ENCODE measurements at places on chromosomes 1 and 21. TPM values are rescaled to one million over a fixed set of nuclear protein-coding genes. Genes with fewer than 3 reads are reported as not detected.

- no peak for DNase-seq
Observed at GRCh38 chr1:212982430-212983152, 32.2 kb downstream of the VASH2 start.

DNA sequence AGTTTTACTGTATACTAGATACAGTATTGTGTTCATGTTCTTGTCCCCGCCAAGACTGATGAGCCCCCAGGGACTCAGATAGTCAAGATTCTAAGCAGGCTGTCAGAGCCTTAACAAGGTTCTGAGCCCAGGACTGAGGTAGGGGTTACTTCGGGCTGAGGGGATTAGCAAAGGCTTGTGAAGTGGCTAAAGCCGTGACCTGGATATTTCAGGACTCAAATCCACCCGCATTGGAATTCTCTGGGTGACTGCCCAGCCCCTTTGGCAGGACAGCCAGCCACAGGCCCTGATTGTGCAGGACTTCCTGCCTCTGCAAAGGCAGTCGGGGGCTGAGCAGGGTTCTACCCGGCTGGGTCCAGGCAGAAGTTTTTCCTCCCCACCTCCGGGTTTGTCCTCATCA, at the start of gene PLA2G5:
Gene PLA2G5, plus strand, starts transcription at position 321 of the 400 bp plus-strand sequence. CDS start 14,637 bp downstream, outside the sequence.
- DNase-seq: peak; percentile 24

- no peak for DNase-seq
Observed at GRCh38 chr1:45629035-45629434, 5.2 kb upstream of the CCDC17 start.

DNA sequence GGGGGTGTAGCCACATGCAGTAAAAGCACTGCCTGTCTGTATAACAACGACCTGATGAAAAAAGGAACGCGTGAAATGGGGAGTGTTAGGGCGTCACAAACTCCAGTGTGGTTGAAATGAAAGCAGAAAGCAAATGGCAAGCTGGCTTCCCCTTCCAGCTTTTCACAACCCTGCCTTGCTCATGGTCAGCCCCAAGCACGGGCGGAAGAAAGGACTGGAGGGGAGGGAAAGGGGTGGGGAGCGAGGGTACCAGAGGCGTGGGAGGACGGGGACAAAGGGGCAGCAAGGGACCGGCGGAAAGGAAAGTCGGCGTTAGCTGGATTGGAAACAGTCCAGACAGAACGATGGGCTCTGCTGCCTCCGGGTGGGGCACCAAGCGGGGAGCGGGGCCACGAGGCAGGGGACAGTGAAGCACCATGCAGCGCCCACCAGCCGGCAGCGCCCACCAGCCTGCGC, 9.6 kb downstream of the VPS26C start:
- DNase-seq: peak; percentile 56

Gene CGN
- total RNA-seq: not detected

GRCh38 chr1:18743233-18743632, 112.6 kb downstream of the PAX7 start:
- no peak for DNase-seq

DNA sequence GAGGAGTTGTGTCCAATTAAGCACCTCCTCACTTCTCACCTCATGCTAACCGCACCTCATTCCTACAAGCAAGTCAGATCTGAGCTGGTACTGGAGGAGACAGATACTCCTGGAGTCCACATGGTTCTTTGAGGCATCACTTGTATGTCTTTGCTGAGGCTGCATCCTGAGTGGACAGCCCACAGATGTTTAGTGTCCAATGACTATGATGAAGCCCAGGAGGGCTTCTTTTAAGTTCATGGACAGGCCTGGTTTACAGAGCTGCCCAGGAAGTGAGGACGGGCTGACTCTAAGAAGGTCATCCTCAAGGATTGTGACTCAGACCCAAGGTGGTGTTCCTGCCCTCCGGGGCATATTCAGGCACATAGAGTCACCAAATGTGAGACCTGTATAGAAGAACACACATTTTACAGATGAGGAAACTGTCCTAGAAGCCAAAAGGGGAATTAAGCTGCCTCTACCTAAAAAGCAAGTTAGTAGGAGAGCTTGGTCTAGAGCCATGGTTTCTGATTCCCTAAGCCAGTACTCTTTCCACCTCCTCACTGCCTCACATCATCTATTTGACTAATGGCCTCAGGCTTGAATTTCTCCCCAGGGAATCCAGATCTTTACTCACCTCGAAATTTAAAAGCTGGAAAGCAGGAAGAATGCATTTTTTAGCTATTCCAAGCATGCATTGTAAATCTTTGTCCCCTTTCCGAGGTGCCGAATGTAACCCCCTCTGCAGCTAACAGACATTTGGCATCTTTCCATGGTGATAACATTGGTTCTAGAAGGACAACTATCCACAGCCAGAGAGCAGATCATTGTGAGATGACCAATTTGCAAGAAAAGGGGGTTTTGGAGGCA, 228.1 kb downstream of the OMA1 start:
- DNase-seq: no peak

DNA sequence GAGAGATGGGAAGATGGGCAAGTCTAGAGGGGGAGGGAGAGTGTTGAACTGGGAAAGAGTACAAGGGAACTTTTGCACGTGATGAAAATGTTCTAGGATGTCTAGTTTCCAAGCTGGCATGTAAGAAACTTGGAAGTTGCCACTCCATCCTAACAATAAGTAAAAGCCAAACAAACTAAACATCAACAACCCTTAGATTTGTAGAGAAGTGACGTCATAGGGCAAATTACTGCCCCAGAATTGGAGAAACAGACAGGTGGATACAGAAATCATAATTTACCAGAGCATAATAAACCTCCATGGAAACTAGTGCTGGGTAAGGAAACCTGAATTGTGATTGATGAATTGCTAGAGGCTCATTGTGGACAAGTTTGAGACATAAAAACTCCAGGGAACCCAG, 14.7 kb upstream of the ZBTB40 start:
- DNase-seq: no peak

DNA sequence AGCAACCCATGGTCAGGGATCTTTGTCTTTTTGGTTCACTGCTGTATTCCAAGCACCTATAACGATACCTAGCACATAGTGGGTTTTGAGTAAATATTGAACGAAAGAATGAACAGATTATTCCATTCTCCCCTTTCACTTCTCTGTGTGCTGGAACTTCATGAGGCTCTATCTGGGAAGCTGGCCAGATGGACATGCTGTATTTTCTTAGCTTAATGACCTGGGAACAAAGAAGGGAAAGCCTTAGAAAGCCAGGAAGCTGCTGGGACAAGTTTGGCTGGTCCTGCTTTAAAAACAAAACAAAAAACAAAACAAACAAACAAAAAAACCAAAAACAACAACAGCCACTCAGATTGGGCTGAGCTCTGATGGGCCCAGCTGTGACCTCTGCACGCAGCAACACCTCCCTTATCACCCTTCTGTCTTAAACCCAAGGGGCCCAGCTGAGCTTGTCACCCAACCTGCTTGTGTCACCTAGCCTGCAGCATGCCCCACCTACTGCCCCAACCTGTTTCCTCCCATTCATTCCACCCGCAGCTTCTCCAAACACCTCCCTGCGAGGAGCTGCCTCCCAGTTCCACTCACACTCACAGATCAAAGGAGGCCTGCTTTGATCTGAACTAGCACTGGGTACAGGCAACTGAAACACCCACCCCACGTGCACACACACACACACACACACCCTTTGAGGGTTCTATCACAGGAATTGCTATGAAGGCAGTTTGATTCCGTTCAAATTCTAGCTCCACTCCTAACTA, 37.1 kb downstream of the SLC30A1 start:
- DNase-seq: peak; percentile 14

DNA sequence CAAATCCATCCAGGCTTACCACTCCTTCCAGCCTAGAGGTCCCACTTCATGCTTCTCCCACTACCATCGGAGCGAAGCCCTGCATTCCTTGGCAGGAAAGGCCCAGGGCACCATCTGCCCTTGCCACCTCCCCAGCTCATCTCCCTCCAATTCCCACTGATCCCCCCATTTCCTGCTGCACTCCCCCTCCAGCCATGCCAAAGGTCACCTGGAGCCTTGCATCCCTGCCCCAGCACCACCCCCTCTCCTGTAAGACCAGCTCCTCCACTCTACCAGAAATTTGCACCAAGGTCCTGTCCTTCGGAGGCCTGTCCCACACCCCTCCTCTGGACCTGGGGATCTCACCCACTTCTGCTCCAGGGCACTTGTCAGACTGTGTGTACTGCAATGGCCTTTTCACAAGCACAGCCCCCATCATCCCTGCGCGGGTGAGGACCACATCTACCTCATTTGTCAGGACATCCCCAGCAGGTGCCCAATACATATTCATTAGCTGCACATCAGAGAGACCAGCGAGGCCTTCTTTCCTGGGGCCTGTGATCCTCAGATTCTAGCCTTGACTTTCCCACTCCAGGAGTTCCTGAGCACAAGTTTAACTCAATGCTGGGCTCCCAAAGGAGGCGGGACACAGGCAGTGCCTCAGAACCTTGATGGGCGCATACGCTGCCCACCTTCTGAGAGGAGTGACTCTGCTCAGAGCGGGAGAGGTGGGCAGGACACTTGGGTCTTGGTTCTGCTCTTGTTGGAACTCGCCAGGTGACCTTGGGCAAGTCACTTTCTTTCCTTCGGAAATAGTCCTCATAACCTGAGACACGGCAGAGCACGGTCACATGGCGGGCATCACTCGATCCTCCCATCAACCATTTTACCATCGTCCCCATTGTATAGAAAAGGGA, 49.9 kb upstream of the EDN2 start:
- DNase-seq: no peak

Gene TMEM269
- total RNA-seq: under 0.01 TPM

DNA sequence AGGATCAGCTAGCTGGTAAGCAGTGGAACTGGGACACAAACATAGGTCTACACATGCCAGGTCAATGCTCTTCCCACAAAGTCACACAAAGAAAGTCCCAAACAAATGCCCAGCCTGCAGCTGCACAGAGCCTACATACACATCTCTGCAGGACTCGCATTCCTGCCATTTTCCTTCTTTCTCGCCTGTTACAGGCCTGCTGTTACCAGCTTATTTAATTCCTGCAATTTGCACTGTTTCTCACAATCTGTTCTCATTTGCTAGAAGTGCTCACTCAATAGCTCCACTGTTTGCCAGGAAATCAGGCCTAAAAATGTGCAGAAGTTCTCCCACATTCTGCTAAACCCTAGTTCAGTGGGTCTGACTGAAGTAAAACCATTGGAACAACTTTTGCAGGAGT, 362.6 kb upstream of the C1orf87 start:
- no peak for DNase-seq

Gene GLIS1
- 0.43 TPM for total RNA-seq

GRCh38 chr1:4837752-4838151, 183.3 kb downstream of the AJAP1 start:
- no peak for DNase-seq

Gene ENO1
- 1,401 TPM for total RNA-seq

DNA sequence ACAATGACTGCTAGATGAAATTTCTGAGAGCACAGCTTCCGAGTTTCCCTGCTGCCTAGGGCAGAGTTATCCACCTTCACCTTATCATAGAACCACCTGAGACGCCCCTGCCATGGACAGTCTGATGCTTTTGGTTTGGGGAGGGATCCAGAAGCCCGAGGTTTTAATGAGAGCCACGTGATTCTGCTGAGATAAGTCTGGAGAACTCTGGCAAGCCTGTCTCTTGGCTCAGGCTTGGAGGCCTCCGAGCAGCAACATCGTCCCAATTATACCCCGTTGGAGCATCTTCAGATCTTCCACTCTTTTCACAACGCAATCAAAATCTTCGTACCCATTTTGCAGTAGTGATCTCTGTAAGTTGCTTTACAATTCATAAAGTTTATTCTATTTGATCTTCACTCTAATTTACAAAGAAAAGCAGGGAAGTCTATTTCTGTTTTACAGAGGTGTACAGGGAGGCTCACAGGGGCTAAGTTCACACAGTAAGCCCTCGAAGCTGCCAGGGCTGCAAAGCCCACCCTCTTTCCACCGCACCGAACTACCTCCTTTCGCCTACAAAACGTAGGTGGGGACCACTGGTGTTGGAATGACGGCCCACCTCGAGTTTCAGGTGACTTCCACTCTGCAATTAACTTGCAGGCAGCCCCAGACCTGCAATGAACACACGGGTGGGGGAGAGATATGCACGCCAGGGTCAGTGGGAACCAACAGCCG, 513 bp upstream of the HHAT start:
- no peak for DNase-seq

Gene GRIK1
- total RNA-seq: under 0.01 TPM

DNA sequence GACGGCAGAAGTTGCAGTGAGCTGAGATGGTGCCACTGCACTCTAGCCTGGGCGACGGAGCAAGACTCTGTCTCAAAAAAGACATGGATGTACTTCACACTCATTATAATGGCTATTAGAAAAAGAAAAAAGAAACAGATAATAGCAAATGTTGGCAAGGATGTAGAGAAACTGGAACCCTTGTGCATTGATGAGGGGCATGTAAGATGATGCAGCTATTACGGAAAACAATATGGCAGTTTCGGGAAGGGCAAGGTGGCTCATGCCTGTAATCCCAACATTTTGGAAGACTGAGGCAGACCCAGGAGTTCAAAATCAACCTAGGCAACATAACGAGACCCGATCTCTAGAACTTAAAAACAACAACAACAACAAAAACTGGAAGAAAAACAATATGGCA, 22.3 kb downstream of the TRIT1 start:
- DNase-seq: no peak

GRCh38 chr1:27322569-27323240, 742 bp downstream of the TMEM222 start:
- DNase-seq: no peak

- DNase-seq: no peak
Observed at GRCh38 chr21:25994758-25995163, 175.8 kb downstream of the APP start.

Gene OPRD1
- total RNA-seq: not detected

Gene OR2T29
- not detected for total RNA-seq

Gene GREM2
- total RNA-seq: 1.3 TPM

GRCh38 chr1:158113759-158114127, 67.0 kb upstream of the CD1D start:
- no peak for DNase-seq

DNA sequence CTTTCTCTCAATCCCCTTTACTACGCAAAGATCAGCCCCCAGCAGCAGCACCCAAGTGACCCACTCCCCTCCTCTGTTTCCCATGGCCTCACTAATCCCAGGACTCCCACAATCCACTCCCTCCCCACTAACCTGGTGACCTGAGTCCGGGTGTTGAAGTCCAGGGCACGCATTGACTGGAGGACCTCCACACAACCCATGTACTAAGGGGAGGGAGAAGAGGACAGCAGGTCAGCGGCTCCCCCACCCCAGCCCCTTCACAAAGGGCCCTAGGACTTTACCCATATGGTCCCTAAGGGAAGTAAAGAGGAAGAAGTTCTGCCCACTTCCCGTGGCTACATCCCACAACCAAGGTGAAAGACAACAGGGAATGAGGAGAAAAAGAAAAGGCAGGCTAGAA, 1.3 kb downstream of the SHC1 start:
- no peak for DNase-seq

- DNase-seq: no peak
Observed at GRCh38 chr1:8910331-8910730, 31.8 kb upstream of the ENO1 start.

DNA sequence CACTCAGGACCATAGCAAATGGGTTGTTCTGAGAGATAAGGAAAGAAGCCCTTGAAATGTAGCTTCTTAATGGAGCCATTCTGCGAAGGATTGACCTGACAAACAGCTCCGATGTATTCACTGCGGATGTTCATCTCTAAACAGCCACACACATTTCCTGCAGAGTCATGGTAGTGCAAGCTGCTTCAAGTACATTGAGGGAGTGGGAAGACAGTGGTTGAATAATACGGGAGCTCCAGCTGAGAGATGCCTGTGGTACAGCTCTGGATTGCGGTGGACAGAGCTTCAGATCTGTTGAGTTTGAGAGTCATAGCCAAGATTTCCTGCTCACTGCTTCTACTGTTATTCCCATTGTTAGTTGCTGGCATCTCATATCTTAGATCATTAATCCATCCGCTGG, 86.6 kb downstream of the ZBTB18 start:
- DNase-seq: no peak

Data from fibroblast of villous mesenchyme (primary cell).